ENCODE measurements at places on chromosomes 13 and 19.

- no peak overlapping the region for H3K4me3 ChIP-seq
- no peaks in the 10 kb centered on the region for H3K4me1 ChIP-seq
- DNase-seq, result no peak
- no peaks in the 10 kb centered on the region for H3K36me3 ChIP-seq
- no peak overlapping the region for H3K27ac ChIP-seq
Measured at GRCh38 chr13:113750554-113751399, 8.2 kb upstream of the TMEM255B start.

- no peaks in the 10 kb centered on the region for H3K27me3 ChIP-seq
- no peaks in the 10 kb centered on the region for H3K4me1 ChIP-seq
- H3K4me3 ChIP-seq, result no peak overlapping the region
- no peak overlapping the region for H3K27ac ChIP-seq
Measured at GRCh38 chr13:31747966-31748365, 8.6 kb downstream of the RXFP2 start.

DNA sequence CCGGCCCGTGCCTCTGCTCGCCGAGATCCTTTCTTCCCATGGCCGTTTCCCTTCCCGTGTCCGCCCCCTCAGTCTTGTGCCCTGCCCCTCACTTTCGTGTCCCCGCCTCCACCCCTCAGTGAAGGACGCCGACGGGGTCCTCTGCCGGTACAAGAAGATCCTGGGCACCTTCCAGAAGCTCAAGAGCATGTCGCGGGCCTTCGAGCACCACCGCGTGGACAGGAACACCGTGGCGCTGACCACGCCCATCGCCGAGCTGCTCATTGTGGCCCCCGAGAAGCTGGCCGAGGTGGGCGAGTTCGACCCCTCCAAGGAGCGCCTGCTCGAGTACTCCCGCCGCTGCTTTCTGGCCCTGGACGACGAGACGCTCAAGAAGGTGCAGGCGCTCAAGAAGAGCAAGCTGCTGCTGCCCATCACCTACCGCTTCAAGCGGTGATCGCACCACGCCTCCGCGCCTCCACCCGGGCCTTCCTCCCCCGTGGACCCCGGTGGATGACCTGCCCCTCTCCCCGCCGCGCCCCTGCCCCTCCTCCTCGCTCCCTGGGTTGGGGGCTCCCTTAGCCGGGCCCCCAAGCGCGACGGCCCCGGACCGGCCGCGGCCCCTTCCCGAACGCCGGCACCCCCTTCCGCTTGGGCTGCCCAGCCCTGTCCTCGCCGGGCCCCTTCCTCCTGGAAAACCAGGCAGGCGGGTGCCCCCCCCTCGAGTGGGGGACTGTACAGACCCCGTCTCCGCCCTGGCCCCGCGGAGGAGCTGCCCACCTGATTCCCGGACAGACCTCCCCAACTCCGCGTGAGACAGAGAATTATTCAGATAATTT lies 2.3 kb upstream of the U2AF2 start:
- no peak overlapping the region for H3K4me3 ChIP-seq
- no peak for DNase-seq
- no peaks in the 10 kb centered on the region for H3K27me3 ChIP-seq
- H3K4me1 ChIP-seq, result peaks cover 13% of the 10 kb centered on the region
- no peak overlapping the region for H3K27ac ChIP-seq
- peaks cover 8% of the 10 kb centered on the region for H3K36me3 ChIP-seq

DNA sequence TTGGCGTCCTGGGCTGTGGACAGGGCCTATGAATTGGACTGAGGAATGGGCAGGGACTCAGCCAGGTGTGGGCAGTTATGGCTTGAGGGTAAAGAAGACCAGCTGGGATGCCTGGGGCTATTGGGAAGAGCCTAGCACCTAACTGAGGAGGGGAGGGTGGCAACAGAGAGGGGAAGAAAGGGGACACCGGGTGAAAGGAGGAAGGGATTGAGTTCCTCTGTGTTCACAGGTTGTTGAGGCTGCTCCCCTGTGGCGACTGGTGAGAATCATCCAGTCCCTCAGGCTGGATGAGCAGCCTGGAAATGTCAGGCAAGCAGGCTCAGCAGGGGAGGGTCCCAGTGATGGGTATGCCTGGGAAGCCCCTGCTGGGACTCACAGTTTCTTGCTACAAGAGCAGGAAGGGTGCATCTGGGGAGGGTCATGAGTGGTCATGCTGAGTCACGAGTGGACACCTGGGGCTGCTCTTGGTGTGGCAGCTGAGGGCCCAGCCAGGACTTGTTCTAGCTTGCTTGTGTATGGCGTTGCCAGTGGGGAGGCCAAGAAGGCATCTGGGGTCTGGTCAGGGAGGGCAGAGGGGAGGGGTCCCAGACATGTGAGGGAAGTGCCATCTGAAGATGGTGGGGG lies 1.4 kb downstream of the ZNF324 start:
- no peak overlapping the region for H3K4me3 ChIP-seq
- H3K27me3 ChIP-seq, result no peaks in the 10 kb centered on the region
- DNase-seq, result peak; percentile 9
- peaks cover 27% of the 10 kb centered on the region for H3K36me3 ChIP-seq
- peaks cover 7% of the 10 kb centered on the region for H3K4me1 ChIP-seq

DNA sequence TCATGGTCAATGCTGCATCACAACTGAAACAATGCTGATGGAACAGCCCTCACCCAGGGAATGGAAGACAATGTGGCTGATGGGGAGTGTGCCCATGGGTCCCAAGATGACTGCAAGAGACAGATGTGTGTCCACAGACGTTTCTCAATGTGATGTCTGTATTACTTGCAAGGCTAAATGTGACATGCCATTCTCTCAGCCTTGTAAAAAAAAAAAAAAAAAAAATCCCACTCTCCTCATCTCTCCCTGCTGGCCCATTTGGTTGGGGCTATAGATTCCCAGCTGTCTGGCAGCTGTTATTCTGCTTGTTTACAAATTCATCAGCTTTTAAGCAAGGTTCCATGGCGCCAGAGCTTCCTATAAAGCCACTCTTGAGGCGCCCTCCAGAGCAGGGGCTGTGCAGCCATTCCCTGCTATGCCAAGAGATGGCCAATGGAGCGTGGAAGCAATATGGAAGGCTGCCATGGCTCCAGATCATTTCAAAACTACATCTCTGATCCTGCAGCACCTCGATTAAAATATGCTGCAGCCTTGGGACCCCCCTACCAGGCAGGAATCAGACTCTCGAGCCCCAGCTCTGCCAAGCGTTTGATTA lies 294.8 kb downstream of the FOXO1 start:
- no peak for DNase-seq

DNA sequence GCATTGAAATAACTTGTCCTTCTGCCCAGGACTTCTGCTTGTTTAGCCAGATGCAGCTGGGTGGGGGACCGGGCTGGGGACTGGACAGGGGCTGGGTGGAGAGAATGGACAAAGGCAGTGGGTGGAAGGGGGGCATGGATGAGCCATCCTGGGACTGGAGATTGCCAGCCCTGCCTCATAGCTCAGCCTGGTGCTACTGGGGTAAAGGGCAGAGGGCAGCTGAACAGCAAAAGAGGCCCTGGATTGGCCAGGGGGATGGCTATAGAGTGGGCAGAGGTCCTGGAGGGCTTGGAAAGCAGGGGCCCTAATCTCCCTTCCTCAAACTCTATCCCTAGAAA lies 17.7 kb upstream of the PLAUR start:
- DNase-seq, result no peak
- no peaks in the 10 kb centered on the region for H3K36me3 ChIP-seq
- H3K4me1 ChIP-seq, result peaks cover 2% of the 10 kb centered on the region
- no peak overlapping the region for H3K27ac ChIP-seq

DNA sequence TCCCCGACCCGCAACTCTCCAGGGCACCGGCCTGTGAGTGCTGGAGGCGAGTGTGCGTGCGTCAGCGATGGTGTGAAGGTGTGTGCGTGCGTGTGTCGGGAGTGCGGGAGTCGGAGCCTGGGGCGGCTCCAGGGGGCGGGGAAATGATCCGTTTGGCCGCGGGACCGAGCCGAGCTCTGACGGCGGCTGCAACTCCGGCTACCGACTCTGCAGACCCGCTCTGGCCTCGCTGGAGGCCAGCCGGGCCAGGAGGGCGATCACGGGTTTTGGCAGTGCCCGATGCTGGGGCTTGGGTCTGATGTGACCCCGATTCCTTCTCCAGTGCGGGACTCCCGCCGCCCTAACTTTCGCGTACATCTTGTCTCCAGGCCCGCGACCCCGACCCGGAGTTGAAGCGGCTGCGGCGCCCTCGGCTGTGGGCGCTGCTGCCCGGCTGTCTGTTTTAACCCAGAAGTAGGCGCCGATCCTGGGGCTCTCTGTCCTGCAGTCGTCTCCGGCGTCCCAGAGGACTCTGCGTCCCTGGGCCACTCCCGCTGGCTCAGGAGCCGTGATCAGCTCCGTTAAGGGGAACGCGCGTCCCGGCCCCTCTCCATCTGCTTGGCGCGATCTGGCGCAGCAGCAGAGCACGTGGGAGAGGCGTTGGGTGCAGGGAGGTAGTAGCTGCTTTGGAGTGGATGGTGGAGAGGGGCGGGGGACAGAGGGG lies 1.2 kb downstream of the CHST8 start:
- DNase-seq, result no peak
- no peak overlapping the region for H3K27ac ChIP-seq
- H3K36me3 ChIP-seq, result no peaks in the 10 kb centered on the region
- H3K27me3 ChIP-seq, result peaks cover 39% of the 10 kb centered on the region
- H3K4me3 ChIP-seq, result no peak overlapping the region

DNA sequence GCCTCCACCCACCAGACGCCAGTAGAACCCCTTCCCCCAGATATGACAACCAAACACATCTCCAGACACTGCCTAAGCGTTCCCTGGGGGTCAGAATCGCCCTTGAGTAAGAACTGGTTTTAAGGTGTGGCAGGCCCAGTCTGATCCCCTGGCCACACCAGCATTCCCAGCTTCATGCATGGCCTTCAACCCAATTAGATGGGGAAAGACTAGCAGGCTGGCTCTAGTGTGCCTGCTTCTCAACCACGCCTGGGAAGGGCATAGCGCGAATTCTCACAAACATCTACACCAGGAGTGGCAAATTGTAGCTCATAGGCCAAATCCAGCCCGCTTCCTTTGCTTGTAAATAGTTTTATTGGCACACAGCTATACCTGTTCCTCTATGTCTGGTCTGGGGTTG lies 13.6 kb downstream of the HAUS8 start:
- peaks cover 20% of the 10 kb centered on the region for H3K36me3 ChIP-seq
- no peaks in the 10 kb centered on the region for H3K27me3 ChIP-seq
- no peaks in the 10 kb centered on the region for H3K4me1 ChIP-seq

GRCh38 chr13:48475230-48475629 lies 57.6 kb downstream of the RCBTB2 start:
- peaks cover 3% of the 10 kb centered on the region for H3K4me1 ChIP-seq
- DNase-seq, result no peak
- H3K27me3 ChIP-seq, result no peaks in the 10 kb centered on the region

- H3K36me3 ChIP-seq, result no peaks in the 10 kb centered on the region
- H3K27me3 ChIP-seq, result no peaks in the 10 kb centered on the region
- H3K27ac ChIP-seq, result no peak overlapping the region
- no peak overlapping the region for H3K4me3 ChIP-seq
- DNase-seq, result no peak
- H3K4me1 ChIP-seq, result no peaks in the 10 kb centered on the region
Measured at GRCh38 chr13:74647991-74648390, 513.8 kb upstream of the KLF12 start.

DNA sequence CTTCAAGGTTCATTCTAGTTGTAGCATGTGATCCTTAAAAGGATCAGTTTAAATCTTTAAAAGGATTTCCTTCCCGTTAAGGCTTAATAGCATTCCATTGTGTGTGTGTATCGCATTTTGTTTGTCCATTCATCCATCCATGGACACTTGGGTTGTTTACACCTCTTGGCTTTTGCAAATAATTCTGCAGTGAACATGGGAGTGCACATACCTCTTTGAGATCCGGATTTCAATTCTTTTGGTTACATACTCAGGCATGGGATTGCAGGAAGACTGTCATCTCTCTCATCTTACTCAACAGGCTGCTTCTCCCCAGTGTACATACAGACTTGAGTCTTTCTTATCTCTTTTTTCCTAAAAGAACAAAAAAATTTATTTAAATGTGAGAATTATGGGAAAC lies 1.2 kb downstream of the RNF113B start:
- peaks cover 43% of the 10 kb centered on the region for H3K4me1 ChIP-seq
- DNase-seq, result peak; percentile 63
- no peaks in the 10 kb centered on the region for H3K27me3 ChIP-seq
- peaks cover 16% of the 10 kb centered on the region for H3K36me3 ChIP-seq

GRCh38 chr13:111431206-111431605 lies 110.8 kb downstream of the TEX29 start:
- H3K27ac ChIP-seq, result no peak overlapping the region
- H3K4me3 ChIP-seq, result no peak overlapping the region
- DNase-seq, result no peak
- no peaks in the 10 kb centered on the region for H3K4me1 ChIP-seq

DNA sequence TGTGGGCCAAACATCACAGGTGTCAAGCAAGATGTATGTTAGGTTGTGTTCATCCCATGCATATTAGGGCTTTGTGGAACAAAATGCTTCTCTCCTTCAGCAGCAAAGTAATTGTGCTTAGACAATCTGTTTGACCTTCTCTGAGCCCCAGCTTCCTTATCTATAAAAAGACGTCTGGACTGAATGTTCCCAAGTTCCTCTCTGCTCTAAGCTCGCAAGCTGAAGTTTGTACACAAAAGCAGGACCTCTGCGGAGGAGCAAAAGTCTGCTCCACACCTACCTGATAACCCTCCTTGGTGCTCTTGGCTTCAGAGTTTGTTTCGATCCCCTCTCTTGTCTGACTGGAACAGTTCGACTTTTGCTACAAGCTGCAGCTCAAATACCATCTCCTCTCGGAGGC lies 95.7 kb upstream of the UBL3 start:
- H3K36me3 ChIP-seq, result no peaks in the 10 kb centered on the region
- H3K4me3 ChIP-seq, result no peak overlapping the region
- peaks cover 5% of the 10 kb centered on the region for H3K27me3 ChIP-seq
- no peak overlapping the region for H3K27ac ChIP-seq

GRCh38 chr13:60463787-60464186 lies 66.8 kb downstream of the TDRD3 start:
- DNase-seq, result no peak
- no peak overlapping the region for H3K4me3 ChIP-seq
- no peaks in the 10 kb centered on the region for H3K4me1 ChIP-seq

DNA sequence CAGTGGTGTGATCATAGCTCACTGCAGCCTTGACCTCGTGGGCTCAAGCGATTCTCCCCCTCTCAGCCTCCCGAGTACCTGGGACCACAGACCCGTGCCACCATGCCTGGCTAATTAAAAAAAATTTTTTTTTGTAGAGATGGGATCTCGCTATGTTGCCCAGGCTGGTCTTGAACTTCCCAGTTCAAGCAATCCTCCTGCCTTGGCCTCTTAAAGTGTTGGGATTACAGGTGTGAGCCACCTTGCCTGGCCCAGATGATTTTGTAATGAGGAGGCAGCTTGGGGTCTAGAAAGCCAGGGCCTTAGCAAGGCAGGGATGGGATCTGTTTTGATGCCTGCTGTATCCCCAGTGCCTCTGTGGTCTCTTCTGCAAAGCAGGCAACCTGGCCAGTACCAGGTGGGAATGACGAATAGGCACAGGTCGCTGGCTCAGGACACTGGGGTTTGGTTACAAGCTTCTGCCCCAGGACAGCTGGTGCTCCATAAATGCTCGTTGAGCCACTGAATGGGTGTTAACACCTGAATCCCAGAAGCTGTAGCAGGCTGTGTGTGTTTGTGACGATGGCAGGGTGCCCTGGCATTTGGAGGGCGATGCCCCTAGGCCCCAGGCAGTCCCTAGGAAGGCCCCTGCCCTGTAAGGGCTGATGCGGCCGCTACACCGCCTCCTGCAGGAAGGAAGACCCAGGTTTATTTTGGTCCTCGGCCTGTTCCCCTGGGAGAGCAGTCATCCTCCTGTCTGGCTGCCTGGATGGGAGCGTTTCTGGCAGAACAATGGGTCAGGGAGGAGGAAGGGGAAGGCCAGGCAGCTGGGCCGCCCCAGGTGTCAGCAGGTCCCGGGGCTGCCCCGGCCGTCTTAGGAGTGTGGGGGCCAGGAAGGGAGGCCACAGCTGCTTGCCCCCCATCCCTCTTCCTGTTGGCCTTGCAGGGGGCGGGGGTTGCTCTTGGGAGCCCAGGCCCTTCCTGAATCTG lies 8.6 kb downstream of the TNFAIP8L1 start:
- no peak overlapping the region for H3K27ac ChIP-seq
- H3K4me1 ChIP-seq, result no peaks in the 10 kb centered on the region
- no peaks in the 10 kb centered on the region for H3K27me3 ChIP-seq
- no peak overlapping the region for H3K4me3 ChIP-seq
- H3K36me3 ChIP-seq, result peaks cover 3% of the 10 kb centered on the region
- no peak for DNase-seq

Data from IMR-90 (cell line).